ENCODE measurements at places on chromosomes 16 and 17. TPM values are rescaled to one million over a fixed set of nuclear protein-coding genes. Genes with fewer than 3 reads are reported as not detected.

- no peak for DNase-seq
These were observed 25.1 kb downstream of the KSR1 start for GRCh38 chr17:27481327-27481726.

DNA sequence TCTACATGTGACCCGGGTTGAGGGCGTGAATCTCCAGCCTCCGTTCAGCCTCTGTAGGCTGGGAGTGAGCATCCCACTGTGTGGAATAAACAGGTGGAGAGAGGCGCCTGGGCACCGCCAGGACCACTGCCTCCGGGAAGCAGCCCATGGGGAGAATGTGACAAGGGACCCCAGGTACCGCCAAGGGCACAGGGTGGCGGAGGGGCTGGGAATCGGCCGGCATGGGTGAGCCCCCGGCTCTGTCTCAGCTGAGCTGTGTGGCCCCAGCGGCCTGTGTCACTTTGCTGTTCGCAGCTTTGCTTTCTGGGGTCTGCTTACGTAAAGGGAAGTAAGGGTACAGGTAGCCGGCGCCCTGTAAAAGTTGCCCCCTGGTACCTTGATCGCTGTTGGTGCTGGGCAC is 11.5 kb downstream of the GSE1 start:
- no peak for DNase-seq

- DNase-seq = no peak
These were observed 201.4 kb upstream of the CHMP6 start for GRCh38 chr17:80790021-80790765.

GRCh38 chr17:70618641-70619040 is 449.3 kb downstream of the KCNJ2 start:
- DNase-seq = no peak

GRCh38 chr16:54522584-54522983 is 236.0 kb upstream of the IRX3 start:
- no peak for DNase-seq

GRCh38 chr17:72635034-72635635 is 457.4 kb downstream of the SLC39A11 start:
- no peak for DNase-seq

- no peak for DNase-seq
These were observed 10.8 kb downstream of the ZG16B start for GRCh38 chr16:2840914-2841313.

GRCh38 chr16:31242206-31242605 is 17.6 kb upstream of the ITGAM start:
- no peak for DNase-seq

DNA sequence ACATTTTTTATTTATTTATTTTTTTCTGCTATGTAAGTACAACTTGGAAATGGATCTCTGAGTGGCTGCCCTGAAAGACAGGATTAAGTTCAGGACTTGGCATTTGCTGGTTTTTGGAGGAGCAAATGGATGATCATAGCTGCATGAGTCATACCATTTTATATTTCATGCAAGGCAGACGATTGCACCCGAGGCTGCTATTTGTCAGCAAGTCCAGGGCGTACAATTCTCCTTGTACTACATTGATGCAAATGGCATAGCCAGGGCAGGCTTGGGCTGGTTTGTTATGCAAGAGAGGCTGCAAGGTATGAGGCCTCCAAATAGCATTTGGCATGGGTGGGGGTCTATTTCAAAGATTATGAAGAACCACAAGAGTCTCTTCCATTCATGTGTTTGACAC is 81.2 kb upstream of the CACNG3 start:
- DNase-seq = no peak

DNA sequence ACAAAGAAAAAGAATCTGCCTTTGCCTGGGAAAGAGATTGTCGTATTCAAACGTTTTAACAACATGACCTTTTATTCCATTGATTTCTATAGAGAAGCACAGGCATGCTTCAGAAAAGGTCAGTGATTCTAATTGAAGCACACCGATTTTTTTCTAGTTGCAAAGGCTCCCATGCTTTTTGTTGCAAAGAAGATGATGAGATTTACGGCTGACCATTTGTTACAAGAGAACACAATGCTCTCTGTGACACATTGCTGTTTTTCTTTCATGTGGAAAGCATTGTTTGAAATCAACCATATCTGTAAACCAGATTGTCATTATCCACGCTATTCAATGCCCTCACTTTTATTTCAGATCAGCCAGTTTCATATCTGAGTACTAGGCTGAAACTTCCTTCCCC is 99.8 kb downstream of the NLK start:
- DNase-seq = no peak

- DNase-seq = no peak
These were observed 110.7 kb upstream of the IRX3 start for GRCh38 chr16:54397190-54397835.

DNA sequence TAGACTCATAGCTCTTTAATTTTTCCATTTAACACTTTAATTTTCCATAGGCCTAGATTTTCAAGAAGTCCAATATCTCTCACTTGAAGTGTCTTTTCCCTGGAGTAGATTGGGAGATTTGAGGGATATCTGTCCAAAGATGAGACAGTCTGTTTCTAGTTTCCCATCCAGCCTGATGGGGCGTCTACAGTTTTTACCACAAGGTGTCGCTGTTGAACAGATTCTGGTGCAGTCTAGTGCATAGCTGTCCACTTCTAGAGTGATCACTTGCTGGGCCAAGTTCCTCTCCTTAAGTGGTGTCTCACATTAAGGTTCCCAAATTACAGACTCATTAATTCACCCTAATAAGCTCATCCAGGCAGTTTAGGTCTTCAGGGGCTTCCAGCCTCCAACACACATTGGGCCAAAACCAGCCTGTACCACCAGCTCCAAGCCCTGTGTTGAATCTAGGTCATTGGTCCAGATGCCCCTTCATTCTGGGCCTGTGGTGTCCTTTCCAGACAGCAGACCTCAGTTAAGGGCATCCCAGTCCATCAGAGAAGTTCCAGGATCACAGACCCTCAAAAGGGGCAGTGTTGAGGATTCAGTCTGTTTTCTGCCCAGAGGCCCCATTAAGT is 9.4 kb downstream of the SNX20 start:
- DNase-seq = no peak

GRCh38 chr17:44628243-44629188 is 27.8 kb upstream of the MEIOC start:
- peak; percentile 41 for DNase-seq

DNA sequence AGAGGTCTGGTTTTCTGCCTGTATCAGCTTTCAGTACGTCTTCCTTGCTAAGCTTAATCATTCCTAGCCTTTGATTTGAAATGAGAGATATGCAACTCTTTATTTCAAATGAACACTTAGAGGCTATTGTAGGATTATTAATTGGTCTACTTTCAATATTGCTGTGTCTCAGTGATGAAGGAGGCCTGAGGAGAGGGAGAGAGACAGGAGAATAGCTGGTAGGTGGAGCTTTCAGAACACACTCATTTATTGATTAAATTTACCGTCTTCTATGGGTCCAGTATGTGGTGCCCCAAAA is 187.0 kb downstream of the BCAS3 start:
- DNase-seq = no peak

DNA sequence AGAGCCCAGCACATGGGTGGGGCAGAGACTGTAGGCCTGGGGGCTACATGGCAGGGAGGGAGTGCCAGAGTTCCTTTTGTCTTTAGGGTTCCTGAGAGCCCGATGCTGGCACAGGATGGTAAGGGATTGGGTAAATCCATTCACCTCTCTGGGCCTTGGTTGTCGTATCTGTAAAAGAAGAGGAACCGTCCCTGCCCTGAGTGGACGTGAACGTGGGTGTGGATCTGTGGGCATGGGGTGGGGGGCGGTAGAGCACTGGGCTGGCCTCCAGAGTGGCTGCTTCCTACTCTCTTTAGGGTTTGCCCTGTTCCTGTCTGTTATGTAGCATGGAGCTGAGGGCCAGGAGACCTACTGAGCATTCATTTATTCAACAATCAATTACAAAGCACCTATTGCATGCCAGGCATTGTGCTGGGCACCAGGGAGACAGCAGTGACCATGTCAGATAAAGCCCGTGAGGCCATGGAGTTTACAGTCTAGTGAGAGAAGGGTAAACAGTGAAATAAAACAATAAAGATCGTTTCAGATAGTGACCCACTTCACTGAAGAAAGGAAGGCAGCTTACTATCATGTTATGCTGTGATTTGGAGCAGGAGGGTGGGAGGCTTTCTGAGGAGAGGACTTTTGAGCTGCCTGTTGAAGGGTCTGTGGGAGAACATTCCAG is 13.1 kb upstream of the TCAP start:
- DNase-seq = no peak

DNA sequence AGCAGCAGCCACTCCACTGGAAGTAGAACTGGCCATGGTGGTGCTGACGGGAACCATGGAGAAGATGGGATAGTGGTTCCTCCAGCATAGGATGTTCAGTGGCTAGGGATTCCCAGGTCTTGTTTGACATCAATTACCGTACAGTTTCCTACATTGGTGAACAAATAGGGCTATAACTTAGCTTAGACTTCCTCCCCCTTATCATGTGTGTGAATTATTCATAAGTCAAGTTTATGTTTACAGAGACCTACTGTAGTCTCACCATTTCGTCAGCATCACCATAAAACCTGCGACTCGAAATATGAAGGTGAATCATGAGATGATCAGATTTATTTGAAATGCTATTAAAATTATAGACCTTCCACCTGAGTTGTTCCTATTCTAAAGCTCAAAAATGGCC is 1.2 kb downstream of the KRTAP2-3 start:
- no peak for DNase-seq

- no peak for DNase-seq
These were observed 3.4 kb downstream of the MKS1 start for GRCh38 chr17:58215685-58216084.

GRCh38 chr16:31529937-31530312 is 2.2 kb downstream of the AHSP start:
- DNase-seq = no peak

DNA sequence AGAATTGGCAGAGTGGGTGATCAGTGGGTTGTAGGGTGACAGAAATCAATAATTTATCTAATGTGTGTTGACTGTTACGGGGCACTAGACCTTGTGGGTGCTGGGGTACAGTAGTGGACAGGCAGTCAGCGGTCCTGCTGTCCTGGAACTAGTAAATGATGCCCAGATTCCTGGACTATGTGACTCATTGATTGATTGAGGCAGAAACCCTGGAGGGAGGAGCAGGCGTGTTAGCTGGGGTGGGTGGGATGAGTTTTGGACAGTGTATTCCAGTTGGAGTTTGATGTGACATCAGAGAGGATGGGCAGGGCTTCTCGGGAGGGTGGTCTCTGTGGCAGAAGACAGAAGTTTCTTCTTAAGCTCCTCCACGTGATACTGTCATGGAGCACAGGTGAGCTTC is 24.4 kb downstream of the PRMT7 start:
- DNase-seq = no peak

DNA sequence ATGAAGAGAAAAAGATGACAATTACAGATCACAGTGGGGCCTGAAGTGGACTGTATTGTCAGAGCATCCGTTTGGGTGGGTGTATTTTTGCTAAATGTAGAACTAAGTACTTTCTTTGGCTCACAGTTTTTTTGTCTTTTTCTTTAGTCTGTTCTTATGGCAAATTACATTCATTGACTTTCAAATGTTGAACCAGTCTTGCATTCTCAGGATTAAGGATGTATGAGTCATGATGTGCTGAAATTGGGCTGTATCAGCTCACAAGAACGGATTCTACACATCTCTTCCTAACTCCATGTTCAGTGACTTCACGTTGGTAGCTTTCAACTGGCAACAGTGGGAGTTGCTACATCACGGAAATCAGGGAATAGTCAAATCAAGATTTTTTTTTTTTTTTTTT is 66.5 kb downstream of the TEX2 start:
- no peak for DNase-seq

DNA sequence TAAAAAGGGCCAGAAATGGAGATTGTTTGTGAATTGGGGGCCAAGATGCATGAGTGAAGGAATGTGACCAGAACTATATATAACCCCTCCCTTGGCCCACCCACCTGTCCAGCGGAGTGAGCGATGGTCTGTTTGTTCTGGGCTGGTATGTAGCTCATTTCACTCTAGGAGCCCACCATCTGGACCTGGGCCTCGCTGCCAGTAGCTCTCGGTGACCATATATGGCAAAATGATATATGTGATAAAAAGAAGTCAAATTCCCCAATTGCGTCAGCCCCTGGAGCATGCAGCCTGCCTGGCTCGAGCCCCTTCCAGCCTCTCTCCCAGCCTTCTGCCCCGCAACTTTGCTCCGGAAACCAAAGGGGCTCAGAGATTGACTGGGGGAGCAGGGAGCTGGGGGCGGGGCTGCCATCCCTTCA is 47.3 kb downstream of the CCDC42 start:
- DNase-seq = no peak

DNA sequence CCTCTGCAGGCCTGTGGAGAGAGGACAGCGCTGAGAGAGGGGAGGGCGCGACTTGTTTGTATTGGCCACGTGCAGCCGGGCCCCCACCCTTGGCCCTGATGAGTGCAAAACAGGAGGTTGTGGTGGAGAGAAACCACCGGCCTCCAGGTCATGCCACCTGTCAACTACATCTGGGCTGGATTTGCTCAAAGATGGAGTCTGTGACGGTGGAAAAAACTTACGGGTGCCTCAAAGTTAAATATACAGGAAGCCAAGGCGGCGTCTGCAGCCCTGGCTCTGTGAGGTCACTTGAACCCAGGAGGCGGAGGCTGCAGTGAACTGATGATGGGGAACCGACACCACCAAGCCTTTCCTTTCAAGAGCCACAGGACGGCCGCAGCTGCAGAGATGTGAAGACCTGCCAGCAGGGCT is 15.7 kb downstream of the C16orf74 start:
- no peak for DNase-seq

DNA sequence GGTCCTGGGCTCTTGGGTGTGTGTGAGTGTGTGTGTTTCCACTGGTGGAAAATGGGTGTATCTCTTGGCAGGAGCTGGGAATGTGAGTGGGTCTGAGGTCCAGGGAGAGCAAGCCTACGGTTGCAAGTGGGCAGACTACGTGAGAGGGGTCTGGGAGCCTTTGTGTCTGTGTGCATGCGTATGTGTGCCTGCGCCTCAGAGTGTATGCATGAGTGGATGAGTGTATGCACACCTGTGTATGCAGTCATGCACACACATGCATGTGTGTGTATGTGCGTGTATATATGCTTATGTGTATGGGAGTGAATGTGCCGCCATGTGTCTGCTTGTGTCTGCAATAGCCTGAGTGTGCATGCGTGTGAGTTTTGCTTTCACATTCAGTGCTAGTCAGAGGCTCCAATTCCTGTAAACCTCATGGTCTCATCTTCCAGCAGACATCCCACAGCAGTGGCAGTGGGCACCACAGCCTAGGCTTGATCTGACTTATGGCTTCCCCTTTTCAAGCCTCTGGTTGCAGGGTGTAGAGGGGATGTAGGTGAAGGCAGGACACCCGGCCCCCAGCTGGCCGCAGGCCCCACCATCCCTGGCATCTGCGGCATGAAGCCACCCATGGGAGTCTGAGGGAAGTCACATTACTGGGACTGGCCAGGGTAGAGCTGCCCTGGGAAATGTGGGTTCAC is 19.7 kb upstream of the RMI2 start:
- DNase-seq = no peak

GRCh38 chr17:77906377-77906871 is 52.1 kb upstream of the TNRC6C start:
- no peak for DNase-seq

The WNT9B gene
- total RNA-seq = not detected

The ACSM5 gene
- under 0.01 TPM for total RNA-seq

The AATK gene
- 8.2 TPM for total RNA-seq

The KRT20 gene
- total RNA-seq = not detected
